Peyer's patch (tissue), 4 donors: ENCODE measurements at places on chromosomes 5 and 9.
A peak's percentile ranks its signal among the peaks of the same experiment; 100 is the strongest.

- no peak for DNase-seq
These were observed 156.6 kb downstream of the SLF1 start for GRCh38 chr5:94775088-94775487.

DNA sequence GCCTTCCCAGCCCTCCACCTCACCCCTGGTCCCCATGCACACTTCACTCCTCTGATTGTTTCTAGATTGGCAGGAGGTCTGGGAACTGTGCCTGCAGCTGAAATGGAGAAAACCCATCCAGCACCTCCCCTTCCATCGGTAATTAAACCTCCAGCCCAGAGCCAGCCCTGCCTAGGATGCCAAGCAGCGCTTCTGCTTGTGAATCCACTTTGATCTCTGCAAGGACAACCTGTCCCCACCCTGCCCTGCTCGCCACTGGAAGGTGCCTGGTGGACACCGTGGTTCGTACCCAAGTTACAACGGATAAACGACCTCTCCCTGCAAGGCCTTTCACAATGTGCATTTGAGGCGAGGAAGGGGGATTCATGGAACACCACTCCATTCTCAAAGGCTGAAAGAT lies 50.6 kb downstream of the IRX2 start:
- DNase-seq = no peak

DNA sequence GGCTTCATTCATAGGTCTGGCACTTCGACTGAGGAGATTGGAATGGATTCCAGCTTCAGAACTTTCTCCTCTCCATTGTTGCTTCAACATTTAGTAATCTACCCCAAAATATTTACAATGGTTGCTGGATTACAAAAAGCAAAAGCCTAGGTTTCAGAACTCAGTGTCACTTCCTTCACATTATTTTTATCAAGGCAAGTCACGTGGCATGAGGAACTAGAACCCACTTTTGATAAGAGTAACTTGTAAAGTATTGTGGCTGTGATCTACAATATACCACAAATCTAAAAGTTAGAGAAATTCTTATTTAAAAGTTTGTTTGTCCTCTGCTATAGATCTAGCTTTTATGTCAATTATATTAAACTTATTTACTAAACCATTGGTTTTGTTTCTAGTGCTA lies 39.7 kb upstream of the ANKDD1B start:
- no peak for DNase-seq

GRCh38 chr5:77991084-77991483 lies 214.9 kb upstream of the TBCA start:
- DNase-seq = no peak

DNA sequence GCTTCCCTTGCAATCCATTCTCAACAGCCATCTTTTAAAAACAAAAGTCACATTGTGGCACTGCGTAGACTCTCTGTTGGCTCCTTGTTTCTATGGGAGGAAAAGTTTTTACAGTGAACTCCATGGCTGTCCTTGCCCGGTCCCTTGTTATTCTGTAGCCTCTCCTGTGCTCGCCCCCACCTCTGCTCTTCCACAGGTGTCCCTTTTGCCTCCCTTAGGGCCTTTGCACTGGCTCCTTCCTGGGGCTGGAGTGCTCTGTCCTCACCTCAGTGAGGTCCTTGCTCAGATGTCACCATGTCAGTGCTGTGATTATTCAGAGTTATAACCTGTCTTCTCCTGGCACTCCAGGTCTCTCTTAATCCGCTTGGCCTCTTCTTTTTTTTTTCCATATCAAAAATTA lies 308.8 kb downstream of the DOCK8 start:
- DNase-seq = no peak

GRCh38 chr9:104069288-104069687 lies 24.8 kb upstream of the SMC2 start:
- DNase-seq = no peak

- DNase-seq = no peak
These were observed 4.0 kb downstream of the LCN2 start for GRCh38 chr9:128153060-128153946.

DNA sequence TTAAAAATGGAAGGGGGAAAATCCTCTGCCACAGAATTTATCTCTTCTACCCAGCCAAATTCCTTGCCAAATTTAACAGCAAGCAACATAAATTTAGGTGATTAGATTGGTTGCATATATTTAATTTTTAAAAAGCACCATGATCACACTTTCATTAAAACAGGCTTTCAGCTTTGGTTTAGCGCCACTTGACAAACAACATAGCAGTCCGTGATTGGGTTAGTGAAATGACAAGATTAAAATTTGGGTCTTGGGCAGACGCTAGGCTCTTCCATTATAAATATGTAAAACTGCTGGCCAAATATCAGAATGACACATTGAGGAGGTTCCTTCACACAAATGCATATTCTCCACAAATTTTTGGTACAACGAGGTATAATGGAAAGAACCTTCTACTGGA lies 58.2 kb upstream of the CER1 start:
- DNase-seq = no peak

DNA sequence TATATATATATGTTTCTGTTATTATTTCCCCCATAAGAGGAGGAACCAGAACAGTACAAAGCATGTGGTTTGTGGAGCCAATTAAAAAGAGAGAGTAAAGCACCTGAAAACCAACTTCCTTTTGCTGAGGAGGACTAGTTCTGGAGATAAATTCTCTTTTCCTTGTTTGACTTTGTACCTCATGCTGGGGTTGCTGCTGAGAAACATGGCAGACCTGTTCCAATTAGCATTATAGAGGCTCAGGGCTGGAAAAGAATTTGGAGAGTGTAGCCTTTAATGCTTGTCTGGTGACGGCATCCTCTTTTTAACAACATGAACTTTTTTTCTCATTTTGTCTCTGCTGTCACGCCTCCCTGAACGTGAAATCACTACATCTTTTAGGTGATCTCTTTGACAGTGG lies 32.8 kb upstream of the NMUR2 start:
- DNase-seq = no peak

- DNase-seq = no peak
These were observed 101.9 kb downstream of the PDE8B start for GRCh38 chr5:77312413-77312812.

DNA sequence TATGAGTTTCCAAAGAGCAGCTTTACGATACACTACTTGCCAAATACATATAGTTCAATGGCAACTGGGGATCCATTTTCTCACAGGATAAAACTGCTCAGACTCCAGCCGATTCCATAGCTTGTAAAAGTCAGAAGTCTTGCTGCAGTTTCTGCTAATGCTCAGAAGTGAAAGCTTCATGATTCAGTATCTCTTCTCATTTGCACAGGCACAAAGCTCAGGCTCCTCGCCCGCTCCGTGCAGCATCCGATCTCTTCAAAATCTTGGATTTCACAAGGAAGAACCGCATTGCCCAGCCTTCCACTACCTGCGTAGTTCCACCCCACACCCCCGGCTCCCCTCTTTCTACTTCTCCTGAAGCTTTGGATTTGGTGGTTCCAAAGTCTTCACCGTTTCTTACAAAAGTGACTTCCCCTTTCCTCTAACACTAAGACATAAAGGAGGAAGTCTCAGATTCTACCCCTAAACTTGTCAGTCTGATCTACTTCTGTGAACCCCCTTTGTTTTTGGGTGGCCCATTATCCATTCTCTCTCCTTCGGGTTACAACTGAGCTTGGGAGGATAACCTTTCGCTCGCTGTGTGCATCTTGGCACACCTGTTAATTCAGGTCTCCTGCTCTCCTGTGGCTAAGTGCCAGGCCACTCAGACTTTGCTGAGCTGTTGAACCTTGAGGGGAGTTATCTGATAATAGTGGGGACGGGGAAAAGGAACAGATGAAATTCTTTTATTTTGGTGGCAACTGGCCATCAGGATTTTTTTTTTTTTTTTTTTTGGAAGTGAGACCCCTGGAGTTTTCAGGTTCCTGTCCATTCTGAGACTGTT lies 194.1 kb downstream of the GNA14 start:
- no peak for DNase-seq

- no peak for DNase-seq
These were observed 2.6 kb upstream of the SNX18 start for GRCh38 chr5:54514841-54515432.

DNA sequence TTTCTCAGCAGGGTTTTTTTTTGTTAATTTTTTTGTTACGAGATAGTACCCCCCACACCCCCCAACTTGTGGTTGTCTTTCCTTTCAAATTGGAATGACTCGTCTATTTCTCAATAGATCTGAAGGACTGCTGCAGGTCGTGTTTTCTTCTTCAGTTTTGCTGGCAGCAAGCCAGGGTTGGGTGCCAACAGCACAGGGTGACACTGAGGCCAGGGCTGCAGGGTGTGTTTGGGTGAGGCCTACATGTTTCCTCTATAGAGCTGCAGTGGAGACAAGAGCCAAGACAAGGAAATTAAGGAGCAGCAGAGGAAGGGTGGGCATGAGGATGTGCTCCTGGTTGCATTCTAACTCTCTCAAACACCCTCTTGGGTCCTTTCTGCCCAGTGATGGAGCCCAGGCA lies 52.2 kb downstream of the NXNL2 start:
- DNase-seq = peak; percentile 63

GRCh38 chr5:166980666-166981065 lies 1310.8 kb upstream of the WWC1 start:
- DNase-seq = no peak

- no peak for DNase-seq
These were observed 32.7 kb upstream of the ARAP3 start for GRCh38 chr5:141714542-141715310.

DNA sequence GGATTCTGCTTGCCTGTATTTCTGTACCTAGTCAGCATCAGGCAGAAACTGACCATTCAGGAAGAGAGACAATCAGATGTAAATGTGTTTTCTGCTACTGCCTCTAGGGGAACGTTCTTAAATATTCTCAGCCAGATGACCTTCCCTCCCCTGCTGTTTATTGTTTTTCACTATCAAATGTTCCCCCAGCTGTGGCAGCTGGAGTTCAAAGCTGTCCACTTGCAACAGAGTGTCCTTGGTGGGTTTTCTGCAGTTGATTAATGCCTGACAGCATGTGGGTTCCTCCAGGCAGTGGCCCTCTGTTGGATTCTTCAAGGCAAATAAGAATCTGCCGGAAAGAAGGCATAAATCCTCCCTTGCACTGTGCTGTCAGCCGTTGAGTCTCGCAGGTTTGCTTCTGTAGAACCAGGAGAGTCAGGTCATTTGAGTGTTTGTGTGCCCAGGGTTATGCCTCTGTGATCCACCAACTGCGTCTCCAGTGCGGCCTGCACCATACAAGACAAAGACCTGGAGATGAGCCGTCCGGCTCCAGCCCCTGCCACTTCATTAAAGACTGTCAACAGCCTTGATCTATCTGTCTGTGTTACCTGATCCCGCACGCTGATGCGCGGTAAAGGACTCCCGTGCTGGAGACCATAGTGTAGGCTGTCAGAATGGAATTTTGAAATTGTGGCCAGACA lies 203.4 kb downstream of the GADD45G start:
- DNase-seq = no peak

DNA sequence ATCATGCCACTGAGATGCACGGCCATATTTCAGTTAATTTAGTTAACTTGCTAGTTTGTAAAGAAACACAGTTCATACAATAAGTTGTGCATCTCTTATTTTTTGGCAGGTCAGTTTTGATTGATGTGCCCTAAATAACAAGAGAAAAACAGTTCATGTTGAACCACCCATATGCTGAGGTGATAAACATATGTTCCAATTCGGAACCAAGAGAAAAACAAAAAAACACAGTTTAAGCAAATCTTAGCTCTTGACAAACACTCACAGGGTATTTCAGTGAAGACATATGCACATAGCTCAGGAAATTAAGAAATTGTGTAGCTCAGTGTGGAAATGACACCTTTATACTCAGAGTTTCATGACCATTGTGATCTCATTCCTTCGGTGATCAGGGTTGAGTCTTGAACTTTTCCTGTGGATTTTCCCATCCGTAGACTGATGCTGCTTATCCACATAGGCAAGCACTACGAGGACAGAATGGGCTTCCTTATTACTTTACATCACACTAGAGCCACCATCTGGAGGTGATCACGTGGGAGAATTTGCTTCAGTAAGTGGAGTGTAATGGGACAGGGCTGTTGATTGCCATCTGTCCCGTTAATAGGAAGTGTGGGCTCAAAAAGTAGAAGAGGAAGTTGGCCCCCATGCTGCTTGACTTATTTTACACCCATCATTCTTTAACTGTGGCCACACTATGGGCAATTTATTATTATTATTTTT lies 773.0 kb downstream of the MTRR start:
- no peak for DNase-seq

DNA sequence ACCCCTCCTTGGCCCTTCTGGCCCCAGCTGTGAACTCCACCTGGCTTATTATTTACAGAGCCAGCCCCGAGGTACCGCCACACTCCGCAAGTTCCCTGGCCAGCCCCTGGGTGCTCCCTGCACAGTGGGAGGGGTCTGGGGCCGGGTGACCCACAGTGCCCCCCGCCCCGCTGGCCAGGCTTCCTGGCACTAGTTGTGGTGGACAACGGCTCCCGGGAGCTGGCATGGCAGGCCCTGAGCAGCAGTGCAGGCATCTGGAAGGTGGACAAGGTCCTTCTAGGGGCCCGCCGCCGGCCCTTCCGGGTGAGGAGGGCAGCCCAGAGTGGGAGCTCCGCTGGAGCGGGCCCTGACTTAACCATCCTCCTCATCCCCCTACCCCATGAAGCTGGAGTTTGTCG lies 3.9 kb downstream of the MAMDC4 start:
- DNase-seq = peak; percentile 53
